ENCODE measurements at places on chromosomes 5 and 9.

DNA sequence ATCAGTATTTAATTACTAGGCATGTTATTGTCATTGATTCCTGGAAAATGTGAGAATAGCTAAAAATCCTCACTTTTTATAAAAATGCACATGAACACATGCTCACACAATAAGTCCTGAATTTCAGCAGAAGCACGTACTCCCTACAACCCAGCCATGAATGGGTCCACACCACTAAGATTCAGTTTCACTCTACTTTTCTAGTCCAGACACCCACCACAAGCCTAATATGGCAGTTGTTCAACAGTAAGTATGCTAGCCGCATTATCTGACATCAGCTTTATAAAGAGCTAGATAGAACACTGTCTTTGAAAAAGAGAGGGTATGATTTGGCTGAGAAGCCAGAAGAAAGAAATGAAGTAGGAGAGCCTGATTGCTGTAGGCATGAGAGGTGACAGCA is 639.3 kb downstream of the BRINP1 start:
- no peak for DNase-seq

GRCh38 chr5:179435731-179436315 is 90.6 kb upstream of the ADAMTS2 start:
- no peak for DNase-seq

GRCh38 chr9:38022995-38023394 is 46.0 kb downstream of the SHB start:
- no peak for DNase-seq

DNA sequence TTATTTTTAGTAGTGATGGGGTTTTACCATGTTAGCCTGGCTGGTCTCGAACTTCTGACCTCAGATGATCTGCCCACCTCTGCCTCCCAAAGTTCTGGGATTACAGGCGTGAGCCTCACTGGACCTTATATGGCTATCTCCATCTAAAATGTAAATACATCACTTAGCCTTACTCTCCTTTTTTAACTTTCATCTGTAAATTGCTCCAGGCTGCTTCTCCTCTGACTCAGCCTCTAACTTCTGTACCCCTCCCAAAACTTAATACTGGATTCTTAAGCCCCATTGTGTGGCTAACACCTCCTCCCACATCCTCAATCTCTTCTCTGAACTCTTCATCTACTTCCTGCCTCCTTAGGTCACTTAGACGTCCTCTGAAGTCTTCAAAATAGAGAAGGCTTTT is 4.0 kb downstream of the SNX30 start:
- peak; percentile 76 for DNase-seq

GRCh38 chr5:74099538-74100267 is 473.7 kb downstream of the ARHGEF28 start:
- no peak for DNase-seq

GRCh38 chr9:78196258-78196657 is 39.6 kb upstream of the CEP78 start:
- no peak for DNase-seq

- DNase-seq, result no peak
Observed at GRCh38 chr5:124182133-124182532, 564.3 kb downstream of the ZNF608 start.

DNA sequence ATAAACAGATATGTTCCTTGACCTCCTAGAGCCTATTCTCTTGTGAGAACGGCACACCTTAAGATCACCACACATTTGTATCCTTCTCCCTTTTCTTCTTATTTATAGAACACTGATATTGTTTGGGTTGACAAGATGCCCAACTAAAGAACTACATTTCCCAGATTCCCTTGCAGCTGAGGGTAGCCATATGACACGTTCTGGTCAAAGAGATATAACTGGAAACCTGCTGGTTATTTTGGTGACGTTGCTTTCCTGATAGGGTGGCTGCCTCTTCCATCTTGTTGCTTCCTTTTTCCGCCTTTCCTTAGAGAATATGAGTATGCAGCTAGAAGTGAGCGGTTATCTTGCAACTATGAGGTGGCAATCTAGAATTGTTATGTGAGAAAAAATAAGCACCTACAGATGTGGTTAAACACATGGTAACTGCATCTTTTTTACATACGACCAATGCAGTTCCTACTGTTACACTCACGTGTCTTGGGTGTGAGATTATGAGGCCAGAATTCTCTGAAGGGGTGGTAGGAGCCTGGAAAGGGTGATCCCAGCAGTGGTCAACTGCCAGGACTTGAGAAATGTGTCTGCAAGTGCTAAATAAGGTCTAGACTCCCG is 72.9 kb downstream of the SEC61B start:
- peak; percentile 11 for DNase-seq

- peak; percentile 66 for DNase-seq
Observed at GRCh38 chr5:111932628-111933027, 175.6 kb upstream of the NREP start.

DNA sequence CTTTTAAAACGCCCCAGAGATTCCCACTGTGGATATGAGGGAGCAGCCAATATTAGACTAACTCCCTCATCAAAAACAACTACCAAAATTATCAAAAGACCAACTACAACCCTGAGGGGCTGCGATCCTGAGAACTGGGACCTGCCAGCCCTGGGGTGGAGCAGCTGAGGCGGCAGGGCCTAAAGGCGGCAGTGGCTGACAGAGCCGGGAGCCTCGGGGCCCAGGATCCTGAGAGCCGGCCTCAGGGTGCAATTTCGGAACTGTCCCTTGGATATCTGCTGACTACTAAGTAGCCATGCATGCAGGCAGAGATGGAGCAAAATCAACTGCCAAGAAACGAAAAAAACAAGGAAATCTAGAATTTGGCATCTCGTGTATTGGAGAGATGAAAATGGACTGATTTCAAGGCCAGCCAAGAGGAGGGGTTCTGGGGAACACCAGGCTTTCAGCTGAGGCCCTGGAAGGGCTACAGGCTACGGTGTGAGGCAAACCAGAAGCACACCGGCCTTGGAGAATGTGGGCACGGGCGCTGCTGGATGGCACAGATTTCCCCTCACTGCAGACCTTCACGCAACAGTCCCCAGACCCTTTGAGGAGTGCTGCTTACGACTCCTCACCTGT is 63.6 kb upstream of the UBAC1 start:
- DNase-seq, result no peak

GRCh38 chr9:113721856-113722255 is 154.3 kb upstream of the ZNF618 start:
- DNase-seq, result no peak

DNA sequence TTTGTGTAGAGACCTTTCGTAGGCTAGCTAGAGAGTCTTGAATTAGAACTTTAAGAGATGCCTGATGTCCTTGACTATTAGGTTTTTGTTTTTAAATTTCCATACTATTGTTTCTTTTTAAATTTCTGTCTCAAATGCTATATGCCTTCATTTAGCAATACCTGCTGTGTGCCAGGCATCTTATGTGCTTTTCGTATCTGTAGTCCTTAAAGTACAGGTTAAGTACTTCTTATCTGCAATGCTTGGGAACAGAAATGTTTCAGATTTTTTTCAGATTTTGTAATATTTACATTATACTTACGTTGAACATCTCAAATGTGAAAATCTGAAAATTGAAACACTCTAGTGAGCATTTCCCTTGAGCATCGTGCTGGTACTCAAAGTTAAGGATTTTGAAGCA is 49.0 kb downstream of the IPO11 start:
- DNase-seq, result no peak

DNA sequence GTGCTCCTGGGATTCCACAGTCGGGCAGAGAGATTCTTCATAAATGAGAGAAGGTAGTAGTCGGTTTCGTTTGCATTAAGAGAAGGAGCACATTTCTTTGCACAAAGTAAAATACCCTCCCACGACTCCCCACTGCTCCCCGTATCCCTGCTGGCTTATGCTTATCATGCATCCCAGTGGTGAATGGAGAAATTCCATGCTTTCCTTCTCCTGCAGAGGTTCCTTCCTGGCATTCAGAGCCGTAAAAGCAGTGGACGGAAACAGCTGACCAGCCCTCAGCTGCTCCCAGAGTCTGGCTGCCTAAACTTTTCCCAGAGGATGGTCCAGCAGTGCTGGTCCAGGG is 93.1 kb downstream of the C9orf152 start:
- no peak for DNase-seq

DNA sequence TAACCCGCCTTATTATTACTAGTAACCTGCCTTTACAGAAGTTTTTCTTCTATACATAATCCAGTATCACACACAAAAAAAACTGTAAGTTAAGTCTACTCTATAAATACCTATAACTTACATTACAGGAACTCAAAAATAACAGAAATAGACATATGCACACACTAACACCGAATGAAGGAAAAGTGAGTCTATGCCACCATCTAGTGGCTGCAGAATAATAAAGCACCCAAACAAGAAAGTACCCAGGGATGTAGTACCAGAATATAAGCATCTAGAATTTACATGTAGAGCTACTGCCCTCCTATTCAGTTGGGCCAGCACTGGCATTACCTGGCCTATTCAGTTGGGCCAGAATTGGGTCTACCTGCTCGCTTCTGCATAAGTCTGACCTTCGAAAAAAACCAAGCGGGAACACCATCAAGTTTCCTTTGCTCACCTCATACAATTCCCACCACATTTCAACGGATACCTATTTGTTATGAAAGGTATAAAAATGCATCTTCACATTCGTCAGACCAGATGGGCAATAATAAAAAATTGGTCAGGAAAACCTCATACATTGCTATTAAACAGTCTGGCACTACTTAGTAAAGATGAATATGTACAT is 4.0 kb upstream of the NIPSNAP3A start:
- peak; percentile 73 for DNase-seq

DNA sequence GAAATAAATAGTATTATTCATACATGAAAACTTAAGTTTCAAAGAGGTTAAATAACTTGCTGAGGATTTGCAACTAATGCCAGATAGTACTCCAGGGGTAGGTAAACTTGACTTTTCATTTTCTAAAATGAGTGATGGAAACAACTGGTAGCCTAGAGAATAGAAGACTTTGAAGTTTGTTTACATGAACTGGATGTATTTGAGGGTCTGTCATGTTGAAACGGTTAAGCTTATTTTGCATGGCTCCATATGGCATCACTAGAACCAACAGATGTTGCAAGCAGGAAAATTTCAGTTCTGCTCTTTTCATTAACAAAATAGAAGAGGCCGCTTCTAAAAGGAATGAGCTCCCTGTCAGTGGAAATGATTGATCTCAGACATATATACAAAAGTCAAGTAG is 105.1 kb upstream of the SGCD start:
- DNase-seq, result no peak

- peak; percentile 16 for DNase-seq
Observed at GRCh38 chr5:167871091-167871490, 420.4 kb upstream of the WWC1 start.

- DNase-seq, result peak; percentile 69
Observed at GRCh38 chr9:80175286-80176150, 603.8 kb downstream of the TLE4 start.

DNA sequence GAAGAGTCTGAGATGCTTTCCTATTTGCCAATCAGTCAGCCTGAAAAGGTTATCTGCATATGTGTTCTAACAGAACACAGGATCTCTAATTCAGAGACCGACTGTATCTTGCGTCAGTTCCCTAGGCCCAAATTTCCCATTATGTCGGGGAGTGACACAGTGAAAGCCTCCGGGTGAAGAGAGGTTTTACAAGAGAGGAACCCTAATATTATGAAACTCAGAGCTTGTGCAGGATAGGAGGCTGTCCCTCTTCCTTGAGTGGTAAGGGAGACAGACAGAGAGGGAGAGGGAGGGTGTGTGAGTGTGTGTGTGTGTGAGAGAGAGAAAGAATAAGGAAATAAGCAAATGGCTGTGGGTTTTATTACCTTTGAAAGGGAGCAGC is 1.9 kb downstream of the CD14 start:
- no peak for DNase-seq

GRCh38 chr9:31034311-31034710 is 1350.1 kb upstream of the ACO1 start:
- DNase-seq, result no peak

- no peak for DNase-seq
Observed at GRCh38 chr9:14345354-14346230, 31.7 kb upstream of the NFIB start.

DNA sequence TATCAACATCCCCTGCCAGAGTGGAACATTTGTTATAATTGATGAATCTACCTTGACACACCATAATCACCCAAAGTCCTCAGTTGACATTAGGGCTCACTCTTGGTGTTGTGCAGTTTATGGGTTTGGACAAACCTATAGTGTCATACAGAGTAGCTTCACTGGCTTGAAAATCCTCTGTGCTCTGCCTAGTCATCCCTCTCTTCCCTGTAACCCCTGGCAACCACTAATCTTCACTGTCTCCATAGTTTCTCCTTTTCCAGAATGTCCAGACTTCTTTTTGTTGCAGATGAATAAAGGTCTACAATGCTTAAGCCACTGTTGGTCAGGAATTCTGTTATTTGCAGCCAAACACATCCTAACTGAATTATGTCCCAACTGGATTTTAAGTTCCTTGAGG is 22.5 kb upstream of the SUB1 start:
- peak; percentile 26 for DNase-seq

DNA sequence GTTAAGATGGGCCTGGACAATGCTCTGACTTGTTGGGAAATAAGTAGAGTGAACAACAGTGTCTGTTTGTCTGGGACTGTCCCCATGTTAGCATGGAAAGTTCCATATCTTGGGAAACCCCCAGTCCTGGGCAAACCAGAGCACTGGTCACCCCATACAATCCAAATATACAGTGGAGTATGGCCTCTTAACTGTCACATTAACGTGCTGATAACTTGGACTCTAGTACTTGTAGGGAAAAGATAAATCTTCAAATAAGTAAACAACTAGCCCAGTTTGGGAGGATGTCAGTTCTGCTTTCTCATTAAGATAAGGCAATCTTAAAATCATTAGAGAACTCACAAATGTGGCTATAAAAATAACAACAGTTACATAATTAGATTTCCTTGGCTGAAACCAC is 47.6 kb upstream of the JAK2 start:
- DNase-seq, result no peak

GRCh38 chr5:150079909-150080461 is 6.4 kb downstream of the CSF1R start:
- no peak for DNase-seq

DNA sequence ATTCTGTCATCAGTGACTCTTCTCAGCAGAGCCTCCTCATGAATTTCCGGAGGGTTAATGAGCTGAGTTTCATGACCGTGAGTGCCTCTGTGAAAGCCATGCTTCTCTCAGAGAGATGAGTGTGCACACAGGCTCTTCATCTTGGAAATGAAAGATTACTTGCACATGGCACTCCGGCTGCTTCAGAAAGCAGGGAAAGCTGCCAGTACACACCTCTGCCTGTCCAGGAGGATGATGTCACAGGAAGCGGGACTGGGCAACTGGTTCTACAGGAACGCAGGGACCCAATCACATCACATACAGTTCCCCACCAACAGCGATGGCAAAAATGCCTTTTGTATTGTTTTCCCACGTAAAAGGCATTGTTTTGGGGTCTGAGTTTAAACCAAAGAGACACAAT is 286.0 kb upstream of the DAP start:
- no peak for DNase-seq
